ENCODE measurements at places on chromosomes 4 and X.

- no peak for DNase-seq
Measured at GRCh38 chrX:149837639-149838038, 43.3 kb upstream of the MAGEA8 start.

DNA sequence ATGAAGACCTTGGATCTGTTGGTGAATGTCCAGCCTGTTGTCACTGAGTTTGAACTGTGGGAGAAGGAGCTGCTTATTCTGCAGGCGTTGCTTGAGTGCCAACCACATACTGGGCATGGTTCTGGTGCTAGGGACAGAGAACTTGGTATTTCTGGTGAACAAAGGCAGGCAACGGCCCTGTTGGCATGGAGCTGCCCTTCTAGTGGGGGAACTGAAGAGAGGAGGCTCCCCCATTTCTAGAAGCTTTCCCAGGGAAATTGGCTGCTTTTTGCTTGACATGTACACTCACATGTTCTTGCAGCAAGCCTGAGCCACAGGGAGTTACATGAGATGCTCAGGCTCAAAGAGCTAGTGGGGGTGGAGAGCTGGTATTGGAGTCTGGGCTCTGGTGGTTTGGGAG is 8.9 kb upstream of the CD38 start:
- no peak for DNase-seq

GRCh38 chr4:140149846-140150635 is 3.9 kb downstream of the MAML3 start:
- DNase-seq, result peak; percentile 55

- DNase-seq, result no peak
Measured at GRCh38 chr4:98359646-98360045, 98.5 kb downstream of the RAP1GDS1 start.

DNA sequence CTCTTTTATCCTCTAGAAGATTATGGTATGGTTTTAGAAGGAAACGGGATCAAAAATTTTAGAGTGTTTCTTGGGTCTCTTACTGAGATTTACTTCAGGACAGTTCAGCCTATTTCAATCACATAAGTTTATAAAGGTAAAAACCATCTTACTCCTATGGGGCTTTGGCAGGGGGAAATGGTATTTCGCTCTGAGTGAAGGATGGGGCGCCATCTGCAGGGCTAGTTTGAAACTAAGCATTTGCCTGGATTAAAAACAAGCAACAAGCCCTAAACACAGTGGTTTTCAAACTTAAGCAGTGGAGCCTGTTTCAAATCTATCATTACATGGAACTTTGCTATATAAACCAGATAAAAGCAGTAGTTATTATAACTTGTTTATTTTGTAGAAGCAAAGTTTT is 361.5 kb upstream of the FMR1 start:
- DNase-seq, result no peak

DNA sequence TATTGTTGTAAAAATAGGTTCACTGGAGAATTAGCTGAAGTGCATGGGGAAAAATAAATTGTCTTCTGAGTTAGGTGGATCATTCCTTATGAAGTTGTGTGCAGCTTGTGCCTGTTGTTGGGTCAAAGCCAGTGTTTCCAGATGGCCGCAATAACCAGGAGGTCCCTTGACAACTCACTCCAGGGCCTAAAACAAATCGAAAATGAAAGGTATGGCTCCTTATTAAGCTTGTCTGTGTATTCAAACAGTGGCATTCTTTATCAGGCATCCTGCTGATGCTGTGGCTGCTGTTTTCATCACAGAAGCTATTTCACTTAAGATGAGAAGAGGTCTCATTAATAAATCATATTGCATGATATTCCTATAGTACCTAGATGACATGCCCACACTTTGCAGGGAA is 80.2 kb downstream of the GRIA2 start:
- no peak for DNase-seq

All from CD4-positive, alpha-beta T cell treated with Interferon alpha-2 for 1 hour (primary cell).